Activated CD4-positive, alpha-beta T cell treated with anti-CD3 and anti-CD28 coated beads, Interleukin-2, amount 50 U/mL, for 16 hours (primary cell): ENCODE measurements at places on chromosomes 16 and 17.

DNA sequence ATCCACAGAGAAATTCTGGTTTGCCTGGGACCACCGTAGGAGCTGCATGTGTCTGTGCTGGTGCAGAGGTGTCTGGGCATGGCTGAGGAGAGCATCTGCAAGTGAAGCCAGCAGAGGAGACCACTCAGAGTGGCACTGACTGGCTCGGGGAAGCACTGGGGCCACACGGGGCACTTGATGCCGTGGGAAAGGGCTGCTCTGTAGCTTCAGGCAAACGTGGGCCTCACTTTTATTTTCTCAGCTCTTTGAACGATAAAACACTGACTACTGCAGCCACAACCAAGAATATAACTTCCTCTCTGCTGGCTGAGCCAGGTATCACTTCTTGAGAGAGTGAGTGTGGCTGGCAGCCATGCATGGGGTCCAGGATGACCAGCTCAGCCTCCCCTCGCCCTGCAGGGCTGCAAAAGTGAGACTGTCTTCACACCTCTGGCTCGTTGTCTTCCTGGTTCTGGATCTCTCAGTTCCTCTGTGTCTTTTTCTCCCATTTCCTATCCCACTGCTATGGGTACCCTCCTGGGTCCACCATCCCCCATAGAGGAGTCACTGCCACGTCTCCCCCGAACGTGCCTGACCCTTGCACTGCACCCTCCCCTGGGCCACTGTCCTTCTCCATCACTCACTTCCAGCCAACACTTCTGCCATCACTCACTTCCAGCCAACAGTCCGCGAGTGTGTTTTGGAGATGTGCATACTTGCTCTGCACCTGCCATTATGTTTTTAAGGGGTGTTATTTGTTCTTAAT is 201.4 kb upstream of the CHMP6 start:
- DNase-seq, result peak; percentile 62

DNA sequence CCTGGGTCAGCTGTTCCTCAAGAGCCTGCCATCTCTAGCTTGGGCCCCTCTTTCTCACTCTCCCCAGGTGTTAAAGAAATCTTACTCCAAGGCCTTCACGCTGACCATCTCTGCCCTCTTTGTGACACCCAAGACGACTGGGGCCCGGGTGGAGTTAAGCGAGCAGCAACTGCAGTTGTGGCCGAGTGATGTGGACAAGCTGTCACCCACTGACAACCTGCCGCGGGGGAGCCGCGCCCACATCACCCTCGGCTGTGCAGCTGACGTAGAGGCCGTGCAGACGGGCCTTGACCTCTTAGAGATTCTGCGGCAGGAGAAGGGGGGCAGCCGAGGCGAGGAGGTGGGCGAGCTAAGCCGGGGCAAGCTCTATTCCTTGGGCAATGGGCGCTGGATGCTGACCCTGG is 6.8 kb downstream of the CNP start:
- no peak for DNase-seq

DNA sequence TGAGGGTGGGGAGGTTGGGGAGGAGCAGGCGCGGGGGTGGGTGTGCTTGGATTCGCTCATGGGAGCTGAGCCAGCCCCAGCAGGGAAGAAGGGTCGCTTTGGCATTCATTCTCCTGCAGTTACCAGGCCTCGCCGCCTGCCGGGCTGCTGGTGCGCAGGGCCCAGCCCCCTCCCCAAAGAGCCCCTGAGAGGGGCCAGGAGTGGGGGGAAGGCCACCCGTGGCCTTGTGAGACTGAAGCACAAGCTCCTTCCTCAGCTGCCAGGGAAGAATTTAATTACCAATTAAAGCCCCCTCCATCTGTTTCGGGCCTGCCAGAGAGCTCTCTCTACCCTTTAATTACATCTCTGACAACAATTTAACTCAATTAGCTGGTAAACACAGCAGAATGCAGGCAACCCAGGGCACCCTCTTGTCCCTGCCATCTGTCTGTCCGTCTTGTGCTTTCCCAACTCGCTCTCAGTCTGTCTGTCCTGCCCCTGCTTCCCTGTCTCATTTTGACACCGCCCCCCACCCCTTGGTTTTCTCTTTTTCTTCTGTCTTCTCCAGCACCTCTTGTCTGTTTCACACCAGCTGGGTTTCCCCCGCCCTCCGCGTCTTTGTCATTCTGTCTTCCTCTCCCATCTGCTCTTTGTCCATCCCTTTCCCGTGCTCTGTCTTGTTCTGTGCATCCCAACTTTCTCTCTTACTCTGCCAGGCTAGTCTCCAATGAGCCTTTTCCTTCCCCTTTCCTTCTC is 32.7 kb downstream of the CDK5RAP3 start:
- no peak for DNase-seq

GRCh38 chr17:40091691-40092397 is 8.5 kb downstream of the NR1D1 start:
- no peak for DNase-seq

GRCh38 chr16:48194828-48195556 is 39.2 kb upstream of the ABCC12 start:
- DNase-seq, result no peak

DNA sequence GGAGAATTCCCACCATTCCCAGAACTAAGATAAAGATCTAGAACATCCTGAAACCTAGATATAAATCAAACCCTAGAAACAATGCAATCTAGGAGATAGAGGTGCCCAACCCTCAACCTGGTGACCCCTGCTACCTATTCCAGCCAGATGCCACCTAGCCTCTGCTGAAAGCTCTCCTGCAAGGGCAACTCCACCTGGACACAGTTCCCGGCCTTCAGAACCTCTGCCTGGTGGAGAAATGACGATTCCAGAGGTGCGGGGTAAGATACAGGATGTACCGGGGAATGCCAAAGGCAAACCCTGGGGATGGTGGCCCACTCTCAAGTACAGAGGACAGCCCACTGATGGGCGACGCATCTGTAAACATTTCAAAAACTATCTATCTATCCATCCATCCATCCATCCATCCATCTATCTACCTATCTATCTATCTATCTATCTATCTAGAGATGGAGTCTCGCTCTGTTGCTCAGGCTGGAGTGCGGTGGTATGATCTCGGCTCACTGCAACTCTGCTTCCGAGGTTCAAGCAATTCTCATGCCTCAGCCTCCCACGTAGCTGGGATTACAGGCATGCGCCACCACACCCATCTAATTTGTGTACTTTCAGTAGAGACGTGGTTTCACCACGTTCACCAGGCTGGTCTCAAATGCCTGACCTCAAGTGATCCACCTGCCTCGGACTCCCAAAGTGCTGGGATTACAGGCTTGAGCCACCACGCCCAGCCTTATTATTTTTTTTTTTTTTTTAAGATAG is 19.0 kb downstream of the MEAK7 start:
- DNase-seq, result no peak

DNA sequence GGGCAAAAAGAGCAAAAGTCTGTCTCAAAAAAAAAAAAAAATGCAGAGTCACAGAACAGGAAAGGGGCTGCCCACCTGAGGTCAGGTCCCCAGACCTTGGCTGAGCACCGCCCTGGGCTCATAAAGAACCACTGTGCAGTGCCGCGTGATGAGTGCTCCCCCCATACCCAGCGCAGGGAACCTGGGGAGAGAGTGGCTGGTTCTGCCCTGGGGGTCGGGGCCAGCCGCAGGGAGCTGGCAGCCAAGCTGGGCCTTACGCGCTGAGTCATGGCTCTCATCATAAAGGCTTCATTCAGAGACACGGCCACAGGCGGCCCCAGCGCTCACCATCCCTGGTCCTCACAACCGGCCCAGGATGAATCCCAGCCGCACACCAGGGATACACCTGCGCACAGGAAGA is 80.7 kb downstream of the RAB11FIP4 start:
- no peak for DNase-seq

- no peak for DNase-seq
These were observed 22.1 kb downstream of the TMC7 start for GRCh38 chr16:19005561-19006445.
